ENCODE measurements at places on chromosomes 12 and 14.

GRCh38 chr12:53948650-53949593 is 5.8 kb upstream of the HOXC12 start:
- DNase-seq: no peak

- no peak for DNase-seq
These were observed 42.9 kb downstream of the DUSP6 start for GRCh38 chr12:89309440-89309802.

GRCh38 chr14:32977913-32978312 is 39.2 kb downstream of the NPAS3 start:
- no peak for DNase-seq

- DNase-seq: no peak
These were observed 270.6 kb downstream of the PAWR start for GRCh38 chr12:79420146-79420618.

- no peak for DNase-seq
These were observed 25.1 kb downstream of the MOK start for GRCh38 chr14:102279688-102280348.

DNA sequence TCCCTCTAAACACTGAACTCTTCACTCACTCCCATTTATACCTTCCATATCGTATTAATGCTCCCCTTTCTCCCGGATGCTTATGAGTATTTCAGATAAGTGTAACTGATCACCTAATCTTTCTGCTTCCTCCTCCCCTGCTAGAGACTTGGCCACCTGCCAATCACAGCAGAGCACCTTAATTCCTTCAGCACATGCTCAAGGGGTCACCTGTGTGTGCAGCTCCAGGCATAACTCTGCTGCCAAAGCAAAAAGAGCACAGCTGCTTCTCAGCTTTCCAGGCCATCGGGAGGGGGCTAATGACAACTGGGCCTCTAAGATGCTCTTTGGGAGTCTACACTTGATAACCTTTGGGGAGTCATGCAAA is 106.9 kb upstream of the DYRK2 start:
- no peak for DNase-seq

GRCh38 chr12:116373572-116374206 is 96.2 kb upstream of the MED13L start:
- no peak for DNase-seq

GRCh38 chr12:62963486-62964041 is 28.6 kb upstream of the PPM1H start:
- DNase-seq: no peak

All from putamen (tissue), 1 donor.